Thoracic aorta (tissue), 2 donors: ENCODE measurements at places on chromosomes 11 and 22.

DNA sequence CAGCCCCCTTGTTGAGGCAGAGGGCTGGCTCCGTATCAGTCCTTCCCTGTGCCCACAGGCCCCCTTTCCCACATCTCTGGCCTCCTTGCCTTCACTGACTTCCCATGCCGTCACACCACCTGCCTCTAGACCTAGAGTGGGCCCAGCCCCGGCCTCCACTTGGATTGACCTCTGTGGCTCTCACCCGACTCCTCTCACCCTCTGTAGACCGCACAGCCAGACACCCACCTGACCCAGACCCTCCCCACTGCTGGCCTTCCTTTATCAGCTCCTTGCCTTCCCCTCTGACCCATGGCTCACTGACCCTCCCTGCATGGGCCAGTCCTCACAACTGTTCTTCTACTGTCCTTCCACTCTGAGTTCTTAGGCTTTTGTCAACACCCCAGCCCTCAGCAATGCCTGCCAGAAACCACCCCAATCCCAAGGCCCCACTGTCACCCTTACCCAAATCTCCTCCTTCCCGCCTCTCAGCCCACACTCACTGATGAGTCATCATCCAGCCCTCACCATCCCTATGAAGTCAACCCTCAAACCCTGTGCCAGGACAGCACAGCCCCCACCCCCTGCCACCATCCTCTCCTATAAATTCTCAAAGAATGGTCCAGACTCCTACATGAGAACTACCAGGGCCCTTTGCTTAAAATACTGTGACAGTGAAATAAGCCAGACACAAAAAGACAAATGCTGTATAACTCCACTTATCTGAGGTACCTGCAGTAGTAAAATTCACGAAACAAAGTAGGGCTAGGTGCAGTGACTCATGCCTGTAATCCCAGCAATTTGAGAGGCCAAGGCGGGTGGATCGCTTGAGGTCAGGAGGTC, 53.4 kb downstream of the SCGB1A1 start:
- DNase-seq: no peak
- H3K36me3 ChIP-seq: no peaks in the 10 kb centered on the region
- no peak overlapping the region for H3K4me3 ChIP-seq
- no peaks in the 10 kb centered on the region for H3K4me1 ChIP-seq

DNA sequence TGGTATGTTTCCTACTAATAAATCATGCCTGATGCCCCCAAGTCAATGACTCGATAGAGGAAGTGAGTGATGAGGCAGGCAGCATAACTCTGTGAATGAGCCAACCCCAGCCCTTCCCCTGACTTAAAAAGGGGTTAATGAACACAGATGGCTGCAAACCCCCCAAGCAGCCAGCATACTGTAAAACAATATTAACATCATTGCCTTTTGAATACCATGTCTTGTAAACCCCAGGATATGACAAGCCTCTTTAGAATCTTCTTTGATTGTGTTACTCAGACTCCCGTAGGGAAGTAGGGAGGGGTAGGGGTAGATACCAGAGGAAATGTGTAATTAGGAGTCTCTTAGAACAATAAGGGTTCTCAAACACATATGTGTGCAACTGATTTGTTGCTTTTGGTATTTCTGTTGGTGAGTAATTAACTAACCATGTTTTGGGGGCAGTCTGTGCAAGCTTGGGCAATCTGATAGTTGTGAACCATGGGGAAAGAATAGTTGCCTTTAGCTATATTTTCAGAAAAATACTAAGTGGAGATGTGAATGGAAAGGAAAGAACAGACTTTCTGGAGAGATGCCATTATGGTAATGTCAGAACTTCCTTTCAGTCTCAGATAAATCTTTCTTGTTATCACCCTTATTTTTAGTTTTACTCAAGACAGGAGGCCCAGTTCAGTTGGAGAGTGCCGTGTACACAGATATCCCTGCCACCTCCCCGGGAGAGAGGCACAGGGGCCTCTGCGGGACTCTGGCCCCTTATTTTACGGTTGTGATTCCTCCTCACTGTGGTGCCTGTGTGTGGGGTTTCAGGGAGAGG, 701.8 kb downstream of the NTM start:
- H3K27me3 ChIP-seq: no peaks in the 10 kb centered on the region
- DNase-seq: no peak
- H3K4me3 ChIP-seq: no peak overlapping the region
- H3K27ac ChIP-seq: no peak overlapping the region
- no peaks in the 10 kb centered on the region for H3K4me1 ChIP-seq

GRCh38 chr22:19709063-19709769, 5.1 kb upstream of the SEPTIN5 start:
- no peaks in the 10 kb centered on the region for H3K36me3 ChIP-seq
- H3K27ac ChIP-seq: no peak overlapping the region
- H3K27me3 ChIP-seq: no peaks in the 10 kb centered on the region
- no peak for DNase-seq
- H3K4me1 ChIP-seq: peaks cover 5% of the 10 kb centered on the region
- H3K4me3 ChIP-seq: no peak overlapping the region

GRCh38 chr22:35124691-35125219, 58.8 kb downstream of the ISX start:
- H3K4me1 ChIP-seq: no peaks in the 10 kb centered on the region
- H3K27me3 ChIP-seq: no peaks in the 10 kb centered on the region
- H3K27ac ChIP-seq: no peak overlapping the region
- no peak overlapping the region for H3K4me3 ChIP-seq
- H3K36me3 ChIP-seq: no peaks in the 10 kb centered on the region
- DNase-seq: no peak

- no peaks in the 10 kb centered on the region for H3K4me1 ChIP-seq
- no peak overlapping the region for H3K27ac ChIP-seq
- no peak for DNase-seq
- H3K27me3 ChIP-seq: no peaks in the 10 kb centered on the region
- H3K36me3 ChIP-seq: no peaks in the 10 kb centered on the region
- no peak overlapping the region for H3K4me3 ChIP-seq
Observed at GRCh38 chr22:49749885-49750510, 77.7 kb downstream of the BRD1 start.

GRCh38 chr11:128304666-128305485, 282.5 kb downstream of the ETS1 start:
- H3K27me3 ChIP-seq: no peaks in the 10 kb centered on the region
- no peak for DNase-seq
- H3K27ac ChIP-seq: no peak overlapping the region

- no peak overlapping the region for H3K4me3 ChIP-seq
- H3K27ac ChIP-seq: no peak overlapping the region
- no peaks in the 10 kb centered on the region for H3K27me3 ChIP-seq
- H3K36me3 ChIP-seq: no peaks in the 10 kb centered on the region
- peaks cover 7% of the 10 kb centered on the region for H3K4me1 ChIP-seq
Observed at GRCh38 chr11:70247042-70247709, 23.3 kb upstream of the PPFIA1 start.

- no peaks in the 10 kb centered on the region for H3K27me3 ChIP-seq
- no peak overlapping the region for H3K4me3 ChIP-seq
- H3K4me1 ChIP-seq: peaks cover 6% of the 10 kb centered on the region
- H3K36me3 ChIP-seq: no peaks in the 10 kb centered on the region
- H3K27ac ChIP-seq: no peak overlapping the region
Observed at GRCh38 chr11:96049426-96049825, 125.5 kb upstream of the MTMR2 start.

DNA sequence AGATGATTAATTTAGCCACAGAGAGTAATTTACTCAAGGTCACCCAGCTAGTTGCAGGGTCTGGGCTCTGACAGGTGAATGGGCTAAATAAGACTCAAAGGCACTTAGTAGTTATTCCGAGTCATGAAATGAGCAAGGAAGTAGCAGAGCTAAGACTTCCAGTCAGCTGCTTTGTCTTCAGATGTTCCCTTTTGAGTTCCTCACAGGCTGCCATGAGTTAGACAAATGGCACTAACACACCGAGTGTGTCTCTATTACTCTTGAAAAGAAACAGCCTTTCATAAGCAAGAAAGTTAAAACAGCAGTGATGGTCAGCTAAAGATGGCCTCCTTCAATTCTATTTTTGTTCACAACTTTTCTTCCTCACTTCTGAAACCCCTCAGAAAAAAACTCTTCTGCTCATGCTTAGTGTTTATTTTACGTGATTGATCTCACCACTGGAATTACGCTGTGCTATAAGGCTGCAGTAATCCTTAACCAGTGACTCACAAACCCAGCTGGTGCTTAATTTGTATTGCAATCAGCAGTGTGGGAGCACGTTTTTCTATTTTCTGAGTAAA, 389.1 kb downstream of the AASDHPPT start:
- no peaks in the 10 kb centered on the region for H3K27me3 ChIP-seq
- H3K4me3 ChIP-seq: no peak overlapping the region
- peaks cover 15% of the 10 kb centered on the region for H3K4me1 ChIP-seq
- no peak for DNase-seq

GRCh38 chr11:1887451-1888346, 4.0 kb downstream of the PRR33 start:
- H3K36me3 ChIP-seq: peaks cover 5% of the 10 kb centered on the region
- DNase-seq: no peak
- H3K4me1 ChIP-seq: no peaks in the 10 kb centered on the region
- H3K4me3 ChIP-seq: no peak overlapping the region
- no peak overlapping the region for H3K27ac ChIP-seq

- no peak overlapping the region for H3K4me3 ChIP-seq
- DNase-seq: no peak
- no peaks in the 10 kb centered on the region for H3K36me3 ChIP-seq
- no peaks in the 10 kb centered on the region for H3K27me3 ChIP-seq
Observed at GRCh38 chr11:46901156-46901555, 17.2 kb downstream of the LRP4 start.

- DNase-seq: no peak
- H3K27me3 ChIP-seq: no peaks in the 10 kb centered on the region
- no peaks in the 10 kb centered on the region for H3K36me3 ChIP-seq
- H3K4me3 ChIP-seq: no peak overlapping the region
- no peak overlapping the region for H3K27ac ChIP-seq
- H3K4me1 ChIP-seq: no peaks in the 10 kb centered on the region
Observed at GRCh38 chr22:22703715-22704114, 59.3 kb downstream of the GGTLC2 start.

DNA sequence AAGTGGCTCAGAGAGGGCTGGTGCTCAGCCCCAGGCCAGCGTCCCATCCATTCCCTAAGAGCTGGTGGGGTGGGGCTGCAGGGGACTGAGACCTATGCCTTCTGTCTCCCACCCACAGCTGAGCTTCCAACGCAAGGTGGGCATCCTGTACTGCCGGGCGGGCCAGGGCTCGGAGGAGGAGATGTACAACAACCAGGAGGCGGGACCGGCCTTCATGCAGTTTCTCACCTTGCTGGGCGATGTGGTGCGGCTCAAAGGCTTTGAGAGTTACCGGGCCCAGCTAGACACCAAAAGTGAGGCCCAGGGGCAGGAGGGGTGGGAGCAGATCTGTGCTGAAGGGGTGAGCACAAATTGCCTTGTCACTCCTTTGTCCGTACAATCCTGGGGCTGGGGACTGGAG, 6.9 kb downstream of the SIPA1 start:
- H3K4me1 ChIP-seq: peaks cover 12% of the 10 kb centered on the region
- H3K27ac ChIP-seq: no peak overlapping the region
- H3K4me3 ChIP-seq: no peak overlapping the region
- H3K27me3 ChIP-seq: no peaks in the 10 kb centered on the region
- peaks cover 27% of the 10 kb centered on the region for H3K36me3 ChIP-seq

GRCh38 chr11:45050111-45050510, 96.3 kb upstream of the PRDM11 start:
- no peak for DNase-seq
- no peak overlapping the region for H3K27ac ChIP-seq
- no peaks in the 10 kb centered on the region for H3K36me3 ChIP-seq
- no peaks in the 10 kb centered on the region for H3K27me3 ChIP-seq
- no peak overlapping the region for H3K4me3 ChIP-seq

DNA sequence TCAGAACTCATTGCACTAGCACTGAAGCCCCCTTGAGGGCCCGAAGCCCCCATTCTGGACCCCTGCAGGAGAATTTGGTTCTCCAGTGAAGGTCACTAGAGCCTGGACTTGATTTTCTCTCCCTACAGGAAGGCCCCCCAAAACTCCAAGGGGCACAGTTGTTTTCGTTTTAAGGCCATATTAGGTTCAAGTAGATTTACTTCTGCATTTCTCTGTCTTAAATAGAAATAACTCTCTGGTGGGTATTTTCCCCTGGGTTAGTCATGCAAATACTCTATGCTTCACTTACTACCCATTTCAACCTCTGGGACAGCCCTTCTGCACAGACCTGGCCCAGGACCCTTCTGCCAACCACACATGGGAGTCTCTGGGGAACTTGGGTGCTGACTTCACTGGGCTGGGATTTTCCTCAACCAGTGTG, 41.6 kb downstream of the WEE1 start:
- H3K27ac ChIP-seq: peak overlapping the region; percentile 99
- H3K4me3 ChIP-seq: peak overlapping the region; percentile 68

- no peak for DNase-seq
- no peaks in the 10 kb centered on the region for H3K27me3 ChIP-seq
- H3K4me3 ChIP-seq: no peak overlapping the region
Observed at GRCh38 chr22:44628835-44629234, 73.2 kb upstream of the PRR5 start.

GRCh38 chr11:114090225-114090910, 30.9 kb downstream of the ZBTB16 start:
- no peak for DNase-seq
- no peaks in the 10 kb centered on the region for H3K27me3 ChIP-seq
- H3K27ac ChIP-seq: peak overlapping the region; percentile 48
- peaks cover 36% of the 10 kb centered on the region for H3K36me3 ChIP-seq
- peaks cover 99% of the 10 kb centered on the region for H3K4me1 ChIP-seq
- H3K4me3 ChIP-seq: peak overlapping the region; percentile 46

- no peaks in the 10 kb centered on the region for H3K4me1 ChIP-seq
- H3K27ac ChIP-seq: no peak overlapping the region
- no peaks in the 10 kb centered on the region for H3K36me3 ChIP-seq
- H3K4me3 ChIP-seq: no peak overlapping the region
- DNase-seq: no peak
Observed at GRCh38 chr11:109784536-109784935, 308.7 kb upstream of the ZC3H12C start.

GRCh38 chr11:29963796-29964195, 53.0 kb downstream of the KCNA4 start:
- H3K27me3 ChIP-seq: no peaks in the 10 kb centered on the region
- no peaks in the 10 kb centered on the region for H3K36me3 ChIP-seq
- no peak overlapping the region for H3K27ac ChIP-seq
- no peaks in the 10 kb centered on the region for H3K4me1 ChIP-seq
- DNase-seq: no peak
